ENCODE measurements at places on chromosomes 12 and 14.
A peak's percentile ranks its signal among the peaks of the same experiment; 100 is the strongest.

- DNase-seq = no peak
These were observed 25.4 kb downstream of the CDC42BPB start for GRCh38 chr14:103031956-103032355.

- DNase-seq = no peak
These were observed 12.9 kb upstream of the TNFRSF1A start for GRCh38 chr12:6354495-6355393.

GRCh38 chr12:63955831-63956666 lies 111.5 kb downstream of the SRGAP1 start:
- no peak for DNase-seq

DNA sequence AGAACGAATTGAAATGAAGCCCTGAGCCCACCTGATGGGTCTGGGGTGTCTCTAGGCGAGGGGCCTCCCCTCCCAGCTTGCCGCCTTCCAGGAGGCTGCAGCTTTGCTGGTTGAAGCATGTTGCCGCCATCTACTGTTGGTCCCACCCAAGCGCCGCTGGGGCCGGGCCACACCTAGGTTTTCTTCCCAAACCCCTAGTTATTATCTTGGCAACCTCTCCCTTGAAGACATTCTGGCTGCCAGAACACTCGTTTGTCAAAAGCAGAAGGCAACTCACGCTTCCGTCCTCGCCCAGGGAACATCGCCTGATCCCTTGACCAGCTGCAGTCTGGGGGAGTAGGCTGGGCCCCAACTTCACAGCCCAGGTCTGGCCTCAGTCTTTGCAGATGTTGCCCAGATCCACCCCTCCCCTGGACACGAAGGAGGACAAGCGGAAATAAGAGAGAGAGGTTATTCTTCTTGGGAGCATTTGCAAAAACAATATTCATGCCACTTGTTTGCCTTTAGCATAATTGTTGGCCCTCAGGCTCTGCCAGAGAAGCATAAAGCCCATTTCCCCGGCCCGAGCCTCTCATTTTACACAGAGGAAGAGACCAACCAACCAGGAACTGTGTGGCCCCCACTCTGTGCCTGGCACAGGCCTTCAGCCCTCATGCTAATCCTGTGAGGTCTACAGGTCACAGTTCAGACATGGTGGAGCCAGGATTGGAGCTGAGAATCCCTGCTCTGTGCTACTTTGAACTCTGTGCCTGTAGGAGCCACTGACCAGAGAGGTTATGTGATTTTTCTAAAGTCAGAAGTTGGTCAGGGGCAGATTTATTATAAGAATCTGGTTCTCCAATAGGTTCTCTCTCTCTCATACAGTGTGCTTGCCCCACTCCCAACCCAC lies 6.8 kb downstream of the EMP1 start:
- DNase-seq = no peak

- DNase-seq = peak; percentile 3
These were observed 365.2 kb downstream of the SEC23A start for GRCh38 chr14:38737686-38738407.

GRCh38 chr12:67681105-67681778 lies 32.7 kb downstream of the DYRK2 start:
- no peak for DNase-seq

DNA sequence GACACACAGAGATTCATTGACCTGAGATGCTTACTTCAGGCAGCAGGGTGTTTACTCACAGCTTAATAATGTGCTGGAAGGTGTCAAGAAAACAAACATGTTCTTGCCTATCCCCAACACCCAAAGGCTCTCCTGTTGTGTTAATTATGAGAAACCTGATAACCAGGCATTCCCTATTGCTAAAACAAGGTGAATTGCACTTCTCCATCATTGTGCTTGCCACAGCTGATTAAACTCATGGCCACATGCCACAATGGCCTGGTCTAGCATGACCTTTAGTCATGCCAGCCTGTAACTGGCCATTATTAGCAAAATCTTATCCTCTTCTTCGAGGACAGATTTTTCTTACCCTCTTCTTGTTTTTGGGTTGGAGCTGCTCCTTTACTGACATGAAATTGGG lies 21.4 kb downstream of the SMOC1 start:
- no peak for DNase-seq

- no peak for DNase-seq
These were observed 117.7 kb upstream of the RPL10L start for GRCh38 chr14:46769292-46769691.
